ENCODE measurements at places on chromosomes 2 and 18.

GRCh38 chr2:133413863-133414262, 154.4 kb downstream of the NCKAP5 start:
- no peak for DNase-seq

DNA sequence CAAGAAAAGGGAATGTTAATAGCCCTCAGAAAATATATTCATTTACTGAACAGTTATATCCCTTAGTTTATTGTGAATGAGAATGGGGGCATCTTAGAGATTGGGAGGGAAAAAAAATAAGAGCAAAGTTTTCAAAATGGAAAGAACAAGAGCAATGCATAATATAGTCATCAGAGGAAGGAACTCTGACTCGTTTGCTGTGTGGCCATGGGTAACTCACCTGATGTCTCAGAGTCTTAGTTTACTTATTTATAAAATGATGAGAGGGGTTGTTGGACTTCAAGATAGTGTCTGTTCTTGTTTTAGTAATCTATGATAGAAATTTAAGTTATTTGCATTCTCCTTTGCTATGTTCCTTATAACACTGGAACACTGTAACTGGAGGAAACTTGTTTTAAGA, 70.7 kb downstream of the EML4 start:
- no peak for DNase-seq

DNA sequence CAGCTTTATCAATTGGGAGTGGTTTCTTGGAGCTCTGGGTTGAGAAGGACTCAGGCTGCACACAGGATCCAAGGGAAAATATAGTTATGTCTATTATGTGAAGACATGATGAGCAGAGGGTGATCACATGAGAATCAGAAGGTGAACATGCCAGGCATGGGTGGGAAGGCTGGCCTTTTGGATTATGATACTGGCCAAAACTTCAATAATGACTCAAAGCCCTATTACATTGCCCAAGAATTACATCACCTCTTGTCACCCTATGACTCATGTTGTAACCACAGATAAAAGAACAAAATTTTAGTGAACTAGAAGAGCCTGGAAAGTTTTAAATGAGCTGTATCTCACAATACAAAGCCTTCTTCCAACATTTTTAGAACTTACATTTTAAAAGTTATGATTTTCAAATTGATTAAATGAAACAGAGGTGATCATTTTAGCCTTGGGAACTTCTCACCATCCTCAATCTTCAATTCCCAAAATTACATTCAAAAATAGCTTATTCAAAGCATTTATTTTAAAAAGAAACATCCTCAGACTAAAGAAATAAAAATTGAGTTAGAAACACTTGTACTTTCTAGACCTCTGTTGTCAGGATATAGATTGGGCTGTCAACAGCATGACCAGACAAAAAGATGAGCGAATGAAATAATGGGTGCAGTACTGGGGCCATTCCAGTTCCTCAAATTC, 428.3 kb downstream of the MBD2 start:
- no peak for DNase-seq

GRCh38 chr2:205836477-205837221, 154.3 kb downstream of the NRP2 start:
- DNase-seq, result no peak

GRCh38 chr18:13005289-13005688, 14.1 kb downstream of the CEP192 start:
- no peak for DNase-seq

- DNase-seq, result no peak
Measured at GRCh38 chr2:69828938-69829255, 563 bp upstream of the GMCL1 start.

- no peak for DNase-seq
Measured at GRCh38 chr2:42046819-42047487, 868 bp upstream of the PKDCC start.

DNA sequence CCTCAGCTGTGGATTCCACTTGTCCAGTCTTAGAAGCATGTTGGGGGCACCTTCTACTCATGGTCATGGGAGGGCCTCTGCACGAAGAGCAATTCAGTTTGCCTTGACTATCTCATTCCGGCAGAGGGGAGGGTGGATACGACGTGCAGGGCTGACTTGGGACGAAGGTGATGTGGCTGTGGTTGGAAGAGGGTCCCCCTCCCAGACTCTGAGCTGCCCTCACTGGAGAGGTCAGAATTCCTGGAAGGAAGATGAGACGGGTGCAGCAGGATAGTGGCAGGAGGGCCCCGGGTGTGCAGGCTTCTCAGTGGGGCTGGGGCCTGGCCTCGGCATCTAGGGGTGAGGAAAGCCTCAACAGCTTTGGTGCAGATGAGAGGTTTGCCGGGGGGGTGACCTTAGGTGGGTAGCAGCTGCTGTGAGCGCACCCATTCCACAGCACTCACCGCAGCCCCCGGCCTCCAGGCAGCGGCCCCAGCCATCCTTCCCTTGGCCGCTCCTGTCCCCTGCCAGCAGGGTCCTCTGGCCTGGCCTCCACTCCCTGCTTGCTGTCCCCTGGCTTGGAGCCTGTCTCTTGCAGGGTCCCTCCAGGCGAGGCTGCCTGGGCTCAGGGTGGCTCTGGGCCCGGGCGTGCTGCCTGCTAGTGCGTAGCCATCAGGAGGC, 3.2 kb downstream of the RNPEPL1 start:
- no peak for DNase-seq

DNA sequence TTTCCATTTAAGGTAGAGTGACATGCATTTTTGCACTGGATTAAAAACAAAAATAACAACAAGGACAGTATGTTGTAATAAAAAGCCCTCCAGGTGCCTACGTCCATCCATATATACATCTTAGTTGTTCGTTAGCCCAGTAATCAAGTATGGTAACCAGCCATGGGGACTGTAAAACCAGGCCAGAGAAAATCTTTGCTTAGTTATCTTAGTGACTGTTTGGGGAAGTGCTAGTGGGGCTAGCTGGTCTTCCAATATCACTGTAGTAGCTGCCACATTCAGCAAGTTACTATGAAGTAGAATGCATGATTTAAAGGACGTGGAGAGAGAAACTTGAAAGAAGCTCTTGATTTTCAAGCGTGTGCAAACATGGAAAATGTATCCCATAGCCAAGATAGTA, 95.9 kb upstream of the STON1 start:
- no peak for DNase-seq

DNA sequence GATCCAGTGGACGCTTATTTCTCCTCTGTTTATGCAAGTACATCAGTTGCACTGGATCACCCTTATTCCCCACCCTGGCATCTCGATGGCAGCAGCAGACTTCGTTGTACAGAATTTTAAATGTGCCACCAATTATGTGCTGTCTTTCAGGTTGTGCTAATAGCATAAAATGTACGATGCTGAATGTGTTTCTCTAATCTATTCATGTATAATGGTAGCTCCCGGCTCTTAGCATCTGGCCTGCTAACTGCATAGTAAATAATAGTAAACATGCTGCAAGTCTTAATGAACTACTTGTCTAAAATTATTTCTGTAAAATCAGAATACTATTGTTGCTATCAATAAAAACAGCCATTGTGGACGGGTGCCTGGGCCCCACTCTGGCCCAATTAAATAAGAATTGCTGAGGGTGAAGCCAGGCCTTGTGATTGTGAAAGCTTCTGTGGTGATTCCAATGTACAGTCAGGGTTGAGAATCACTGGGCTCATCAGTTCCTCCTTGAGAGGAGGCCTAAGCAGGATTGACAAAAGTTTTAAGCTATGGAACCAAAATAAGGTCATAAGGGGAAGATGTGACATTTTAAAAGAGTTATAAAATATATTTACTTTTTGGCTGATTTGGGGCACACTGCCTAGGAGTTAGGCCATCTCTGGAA, 14.4 kb upstream of the MYO3B start:
- no peak for DNase-seq

- DNase-seq, result no peak
Measured at GRCh38 chr18:30709595-30709994, 332.9 kb downstream of the DSC3 start.

DNA sequence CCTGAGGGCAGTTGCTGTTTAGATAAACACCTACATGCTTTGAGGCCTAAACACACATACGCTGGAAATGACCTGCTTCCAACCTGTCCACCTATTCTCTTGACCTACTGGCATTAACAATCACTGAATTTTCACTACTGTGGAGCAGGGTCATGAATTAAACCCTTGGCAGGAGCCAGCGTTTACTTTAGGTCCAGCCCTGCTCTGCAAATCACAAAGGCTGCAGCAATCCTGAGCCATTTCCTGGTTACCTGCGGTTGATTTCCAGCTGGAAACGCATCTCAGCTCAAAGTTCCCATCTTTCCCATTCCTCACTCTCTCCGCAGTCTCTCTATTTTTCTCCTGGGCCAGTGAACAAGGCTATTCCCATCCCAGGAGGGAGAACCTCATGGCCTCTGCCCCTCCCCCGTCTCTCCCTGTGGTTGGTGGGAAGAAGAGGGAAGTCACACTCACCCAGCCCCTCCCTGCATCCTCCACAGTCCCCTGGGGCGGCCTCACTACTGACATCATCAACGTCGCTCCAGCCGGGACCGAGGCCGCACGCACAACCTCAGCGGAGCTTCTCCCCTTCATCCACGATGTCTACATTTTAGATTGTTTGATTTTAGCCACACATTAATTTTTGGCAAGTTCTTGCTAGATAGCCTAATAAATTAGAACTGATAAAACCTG, 84.5 kb upstream of the SNTG2 start:
- no peak for DNase-seq

GRCh38 chr2:6497048-6497447, 368.7 kb downstream of the CMPK2 start:
- DNase-seq, result no peak

- no peak for DNase-seq
Measured at GRCh38 chr2:174395969-174396630, 570 bp downstream of the SCRN3 start.

DNA sequence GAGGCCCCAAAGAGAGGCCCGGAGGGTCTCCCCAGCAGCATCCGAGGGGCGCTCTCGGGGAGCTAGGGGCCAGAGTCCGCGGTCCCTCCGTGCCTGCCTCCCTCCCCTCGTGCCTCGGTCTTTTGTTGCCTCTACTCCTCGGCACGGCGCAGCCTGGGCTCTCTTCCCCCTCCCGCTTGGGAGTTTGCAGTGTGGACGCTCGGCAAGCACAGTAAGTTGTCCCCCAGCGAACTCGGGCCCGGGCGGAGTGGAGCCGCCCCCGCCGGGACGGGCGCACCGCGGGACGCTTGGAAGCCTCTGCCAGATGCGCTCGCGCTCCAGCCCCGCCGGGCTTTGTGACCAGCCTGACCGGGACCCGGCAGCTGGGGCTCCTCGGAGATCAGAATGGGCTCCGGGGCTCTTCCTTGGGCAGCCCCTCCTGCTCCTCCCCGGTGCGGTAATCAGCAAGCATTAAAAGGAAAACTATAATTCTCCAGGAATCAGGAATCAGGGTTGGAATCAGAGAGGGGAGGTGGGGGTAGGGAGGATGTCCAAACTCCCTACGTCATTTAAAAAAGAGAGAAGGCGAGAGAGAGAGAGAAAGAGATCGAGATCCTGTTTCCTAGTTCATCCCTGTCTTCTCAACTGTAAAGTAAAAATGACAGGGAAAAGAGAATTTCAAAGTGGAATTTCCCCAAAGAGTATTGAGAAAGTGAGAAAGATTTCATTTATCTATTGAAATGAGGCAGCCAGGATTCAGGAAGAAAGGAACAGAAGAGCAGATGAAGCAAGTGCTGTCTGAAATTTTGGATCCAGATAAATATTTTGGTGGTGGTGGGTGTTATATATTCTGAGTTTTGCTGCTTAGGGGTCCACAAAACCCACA, 786 bp upstream of the TMEM200C start:
- no peak for DNase-seq

- DNase-seq, result no peak
Measured at GRCh38 chr2:182887753-182888415, 21.4 kb upstream of the FRZB start.

DNA sequence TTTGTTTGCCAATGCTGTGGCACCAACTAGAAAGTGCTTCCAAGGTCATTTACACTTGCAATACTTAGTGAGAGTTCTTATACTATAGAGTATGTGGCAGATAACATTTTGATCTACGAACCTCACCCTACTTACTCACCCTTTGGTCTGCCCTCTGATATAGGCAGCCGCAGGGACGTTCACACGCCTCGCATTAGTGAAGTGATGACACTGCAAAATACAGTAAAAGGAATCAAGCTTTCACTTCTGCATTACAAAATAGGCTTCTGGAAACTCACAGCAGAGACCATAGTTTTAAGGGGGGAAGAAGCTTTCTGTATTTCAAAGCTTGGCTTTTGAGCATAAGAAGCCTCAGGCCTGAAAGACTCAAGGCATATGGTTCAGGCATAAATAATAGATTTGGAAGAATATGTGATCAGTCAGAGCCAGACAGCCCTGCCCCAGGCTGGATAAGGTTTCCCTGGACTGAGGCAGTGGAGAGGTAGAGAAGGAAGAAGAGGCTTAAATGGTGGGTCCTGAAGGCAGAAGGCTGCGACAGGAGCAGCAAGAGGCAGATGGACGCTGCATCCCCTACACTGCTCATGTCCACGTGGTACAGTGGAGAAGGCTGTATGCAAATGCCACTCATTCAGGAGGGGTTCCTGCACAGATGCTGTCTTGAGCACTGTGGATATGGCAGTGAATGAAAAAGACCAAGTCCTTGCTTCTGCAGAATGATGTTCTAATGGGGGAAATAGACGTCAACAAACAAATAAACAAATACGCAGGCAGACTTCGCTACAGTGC, 63.1 kb downstream of the FECH start:
- no peak for DNase-seq

DNA sequence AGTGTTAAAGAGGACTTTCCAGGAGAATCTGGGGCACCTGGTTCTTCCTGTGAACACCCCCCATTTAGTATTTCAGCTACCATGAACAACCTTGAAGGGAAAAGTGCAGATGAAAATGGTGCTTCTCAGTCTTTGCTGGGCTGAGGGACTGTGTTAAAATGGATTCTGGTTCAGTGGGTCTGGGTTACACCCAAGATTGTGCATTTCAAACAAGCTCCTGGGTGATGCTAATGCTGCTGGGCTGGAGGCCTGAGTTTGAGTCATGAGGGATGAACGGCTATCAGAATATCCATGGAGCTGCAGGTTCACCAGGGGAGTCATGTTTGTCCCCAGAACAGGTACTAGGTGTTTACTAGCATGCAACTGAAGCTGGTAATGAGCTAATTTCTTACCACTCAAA, 24.0 kb downstream of the MRPL44 start:
- no peak for DNase-seq

- no peak for DNase-seq
Measured at GRCh38 chr2:46119453-46119852, 177.8 kb upstream of the EPAS1 start.

GRCh38 chr18:45376193-45376592, 239.1 kb upstream of the SLC14A2 start:
- no peak for DNase-seq

- DNase-seq, result no peak
Measured at GRCh38 chr2:240155745-240156390, 15.4 kb upstream of the OTOS start.

- no peak for DNase-seq
Measured at GRCh38 chr2:191462370-191462769, 215.6 kb upstream of the NABP1 start.

DNA sequence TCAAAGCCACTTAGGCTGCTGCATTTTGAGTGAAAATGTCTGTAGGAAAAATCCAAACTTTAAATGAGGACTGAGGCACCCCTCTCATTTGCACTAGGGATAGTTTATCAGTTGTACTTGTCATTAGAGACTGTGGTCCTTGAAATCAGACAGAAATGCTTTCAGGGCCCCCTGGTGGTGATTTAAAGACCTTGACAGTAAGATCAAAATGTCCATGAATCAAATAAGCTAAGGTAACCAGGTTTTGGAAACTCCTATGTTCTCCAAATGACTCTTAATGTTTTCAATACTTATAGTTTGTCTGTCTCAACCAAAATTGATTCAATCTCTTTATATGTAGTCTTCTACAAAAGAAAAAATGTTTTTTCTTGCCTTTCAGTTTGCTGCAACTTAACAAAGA, 28.8 kb upstream of the DDX18 start:
- DNase-seq, result no peak

- DNase-seq, result no peak
Measured at GRCh38 chr2:231190531-231191197, 7.8 kb upstream of the ARMC9 start.
